A375 (cell line): ENCODE measurements at places on chromosomes 5 and 9. TPM values are rescaled to one million over a fixed set of nuclear protein-coding genes. Genes with fewer than 3 reads are reported as not detected.

Gene ANKRD33B
- 11.8 and 13.6 TPM in 2 replicates for total RNA-seq

Gene MAN1B1
- total RNA-seq, result 56.8 and 72.2 TPM in 2 replicates

Gene QRFP
- total RNA-seq, result not detected in 2 replicates

Gene CARD19
- 92.9 and 123 TPM in 2 replicates for total RNA-seq

Gene MLLT3
- total RNA-seq, result 11.1 and 16.8 TPM in 2 replicates
